Cardiac muscle cell (in vitro differentiated cells and primary cell): ENCODE measurements at places on chromosomes 12 and 14. TPM values are rescaled to one million over a fixed set of nuclear protein-coding genes. Genes with fewer than 3 reads are reported as not detected.

GRCh38 chr12:19970116-19970515 lies 398.2 kb upstream of the PDE3A start:
- peak; percentile 70 for DNase-seq
- H3K36me3 ChIP-seq = no peaks in the 10 kb centered on the region
- no peak overlapping the region for H3K4me3 ChIP-seq
- H3K27me3 ChIP-seq = no peaks in the 10 kb centered on the region
- H3K27ac ChIP-seq = no peak overlapping the region

GRCh38 chr14:80954687-80955299 lies 628 bp upstream of the TSHR start:
- H3K36me3 ChIP-seq = no peaks in the 10 kb centered on the region
- H3K4me3 ChIP-seq = peak overlapping the region; percentile 38
- DNase-seq = peak; percentile 88
- H3K27me3 ChIP-seq = peaks cover 29% of the 10 kb centered on the region

- DNase-seq = no peak
- H3K4me1 ChIP-seq = no peaks in the 10 kb centered on the region
- H3K36me3 ChIP-seq = no peaks in the 10 kb centered on the region
- no peak overlapping the region for H3K4me3 ChIP-seq
Measured at GRCh38 chr12:18206198-18206597, 55.1 kb upstream of the PIK3C2G start.

DNA sequence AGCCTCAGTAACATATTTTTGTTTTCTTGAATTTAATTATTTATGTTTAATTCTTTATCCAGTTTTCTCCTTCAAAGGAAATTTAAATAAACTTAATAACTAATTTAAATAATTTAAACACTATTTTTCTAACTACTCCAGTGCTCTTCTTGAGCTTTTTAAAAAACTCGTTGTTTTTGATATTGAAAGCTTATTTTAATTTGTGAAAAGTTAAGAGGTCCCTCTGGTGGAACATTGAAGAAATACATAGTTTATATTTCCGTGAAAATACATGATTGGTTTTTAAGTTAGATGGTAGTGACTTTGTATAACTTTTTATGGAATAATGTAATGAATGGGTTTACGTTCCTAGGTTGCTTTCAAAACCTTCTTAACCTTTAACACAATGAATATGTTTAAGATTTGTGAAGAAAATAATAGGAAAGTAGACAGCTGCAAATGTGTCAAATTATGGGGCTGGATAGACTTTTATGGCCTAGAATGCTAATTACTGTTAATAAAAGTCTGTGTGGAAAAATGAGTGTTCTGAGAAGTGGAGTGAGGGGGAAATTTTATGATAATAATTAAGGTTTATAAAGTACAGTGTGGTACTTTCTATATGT lies 45.9 kb upstream of the MSRB3 start:
- H3K4me3 ChIP-seq = no peak overlapping the region
- H3K27ac ChIP-seq = no peak overlapping the region
- peaks cover 2% of the 10 kb centered on the region for H3K4me1 ChIP-seq
- H3K36me3 ChIP-seq = peaks cover 3% of the 10 kb centered on the region
- DNase-seq = no peak

- H3K27ac ChIP-seq = no peak overlapping the region
- no peaks in the 10 kb centered on the region for H3K36me3 ChIP-seq
- H3K4me1 ChIP-seq = peaks cover 6% of the 10 kb centered on the region
- no peaks in the 10 kb centered on the region for H3K27me3 ChIP-seq
- H3K4me3 ChIP-seq = no peak overlapping the region
Measured at GRCh38 chr12:5478081-5478706, 46.3 kb downstream of the NTF3 start.

- H3K36me3 ChIP-seq = no peaks in the 10 kb centered on the region
- H3K4me3 ChIP-seq = no peak overlapping the region
- peaks cover 4% of the 10 kb centered on the region for H3K4me1 ChIP-seq
- no peak for DNase-seq
Measured at GRCh38 chr12:68139001-68139400, 20.5 kb downstream of the IFNG start.

DNA sequence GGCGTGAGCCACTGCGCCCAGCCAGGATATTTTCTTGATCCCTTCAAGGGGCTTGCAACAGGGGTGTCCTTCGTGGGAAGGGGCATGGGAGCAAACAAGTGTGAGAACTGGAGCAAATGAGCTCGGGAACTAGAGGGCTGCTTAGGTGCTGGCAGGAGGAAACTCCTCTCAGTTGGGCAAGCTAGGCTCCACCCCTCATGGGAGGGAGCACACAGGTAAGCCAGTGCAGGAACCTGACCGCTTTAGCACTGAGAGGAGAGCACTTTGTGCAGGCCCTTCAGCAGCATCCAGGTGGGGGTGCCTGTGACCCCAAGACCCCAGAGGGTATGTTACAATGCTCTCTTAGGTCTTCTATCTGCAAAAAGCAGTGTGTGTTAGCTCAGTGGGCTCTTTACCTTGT lies 755.4 kb upstream of the MDGA2 start:
- H3K36me3 ChIP-seq = no peaks in the 10 kb centered on the region
- no peak for DNase-seq
- H3K4me3 ChIP-seq = no peak overlapping the region
- no peaks in the 10 kb centered on the region for H3K4me1 ChIP-seq
- no peak overlapping the region for H3K27ac ChIP-seq

- peaks cover 26% of the 10 kb centered on the region for H3K4me1 ChIP-seq
- no peaks in the 10 kb centered on the region for H3K27me3 ChIP-seq
- H3K36me3 ChIP-seq = peaks cover 12% of the 10 kb centered on the region
- peak overlapping the region; percentile 90 for H3K4me3 ChIP-seq
- H3K27ac ChIP-seq = peak overlapping the region; percentile 42
Measured at GRCh38 chr14:52948039-52948438, 2.8 kb downstream of the FERMT2 start.

GRCh38 chr14:53542732-53543131 lies 389.6 kb upstream of the DDHD1 start:
- no peaks in the 10 kb centered on the region for H3K27me3 ChIP-seq
- no peak overlapping the region for H3K27ac ChIP-seq
- H3K4me3 ChIP-seq = no peak overlapping the region
- DNase-seq = peak; percentile 65
- peaks cover 8% of the 10 kb centered on the region for H3K4me1 ChIP-seq

GRCh38 chr12:47165934-47166333 lies 86.2 kb upstream of the AMIGO2 start:
- no peaks in the 10 kb centered on the region for H3K27me3 ChIP-seq
- no peak overlapping the region for H3K4me3 ChIP-seq
- no peak overlapping the region for H3K27ac ChIP-seq

DNA sequence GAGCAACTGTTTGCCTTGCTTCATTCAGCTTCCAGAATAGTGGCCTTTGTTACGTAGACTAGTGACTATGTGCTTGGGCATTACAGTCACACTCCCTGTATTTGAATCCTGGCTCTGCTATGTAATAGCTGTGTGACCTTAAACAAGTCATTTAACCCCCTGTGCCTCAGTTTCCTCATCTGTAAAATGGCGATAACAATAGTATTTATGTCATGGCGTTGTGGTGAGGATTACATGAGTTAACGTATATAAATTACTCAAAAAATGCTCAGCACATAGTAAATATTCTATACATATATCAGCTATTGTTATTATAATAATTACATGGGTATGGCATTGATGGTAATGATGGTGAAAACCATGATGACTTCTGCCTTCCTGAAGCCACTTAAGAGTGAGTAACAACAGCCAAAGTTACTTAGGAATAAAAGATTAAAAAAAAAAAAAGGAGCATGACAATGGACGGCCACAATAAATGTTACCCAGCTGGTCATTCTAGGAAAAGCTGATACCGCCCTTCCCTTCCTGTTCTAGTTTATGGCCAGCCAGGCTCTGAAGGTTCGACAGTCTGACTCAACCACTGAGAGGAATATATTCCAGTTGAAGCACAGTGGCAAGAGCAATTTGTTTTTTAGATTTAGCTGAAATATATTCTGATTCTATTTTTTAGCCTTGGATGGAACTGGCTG lies 9.9 kb upstream of the ADIPOR2 start:
- H3K36me3 ChIP-seq = no peaks in the 10 kb centered on the region
- no peaks in the 10 kb centered on the region for H3K4me1 ChIP-seq
- no peaks in the 10 kb centered on the region for H3K27me3 ChIP-seq
- no peak for DNase-seq

GRCh38 chr12:128557231-128557630 lies 266.5 kb downstream of the SLC15A4 start:
- H3K27ac ChIP-seq = no peak overlapping the region
- DNase-seq = no peak
- H3K4me1 ChIP-seq = no peaks in the 10 kb centered on the region
- H3K36me3 ChIP-seq = no peaks in the 10 kb centered on the region
- peaks cover 9% of the 10 kb centered on the region for H3K27me3 ChIP-seq

GRCh38 chr12:26195250-26195640 lies at the start of gene SSPN:
SSPN (plus strand) TSS chr12:26195573; CDS start chr12:26195673, 100 bp downstream.
- DNase-seq = peak; percentile 86
- no peak within 1 kb of the TSS for H3K27ac ChIP-seq
- peak within 1 kb of the TSS; percentile 38 for H3K4me3 ChIP-seq
- no peaks in the 10 kb centered on the region for H3K36me3 ChIP-seq
- H3K4me1 ChIP-seq = no peaks in the 10 kb centered on the region

DNA sequence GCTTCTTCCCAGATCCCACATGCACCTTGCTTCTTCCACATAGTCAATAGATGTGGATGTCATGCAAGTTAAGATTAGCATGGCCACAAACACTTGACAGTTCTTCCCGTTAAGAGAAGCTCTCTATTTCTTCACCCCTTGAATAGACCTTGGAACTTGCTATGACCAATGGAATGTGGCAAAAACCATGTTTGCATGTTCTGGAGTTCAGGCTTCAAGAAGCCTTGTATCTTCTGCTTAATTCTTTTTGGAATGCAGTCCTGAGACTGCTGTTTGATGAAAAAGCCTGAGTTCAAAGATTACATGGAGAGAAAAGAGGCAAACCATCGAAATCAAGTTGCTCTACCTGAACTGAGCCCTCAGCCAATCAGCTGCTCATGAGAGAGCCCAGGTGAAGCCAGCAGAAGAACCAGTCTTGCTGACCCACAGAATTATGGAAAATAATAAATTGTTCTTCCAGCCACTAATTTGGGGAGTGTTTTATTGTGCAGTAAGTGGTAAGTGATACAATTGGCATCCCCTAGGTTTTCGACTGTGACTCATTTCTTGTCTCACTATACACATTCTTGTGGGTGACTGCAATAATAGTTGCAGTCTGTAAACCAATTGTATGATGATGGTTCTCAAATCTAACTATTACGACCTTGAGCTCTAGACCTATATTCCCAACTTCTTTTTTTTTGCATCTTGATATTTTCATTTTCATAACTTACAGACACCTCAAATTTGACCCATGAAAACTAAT lies 12.6 kb downstream of the RASSF9 start:
- H3K27ac ChIP-seq = no peak overlapping the region
- no peak overlapping the region for H3K4me3 ChIP-seq
- no peaks in the 10 kb centered on the region for H3K36me3 ChIP-seq
- no peaks in the 10 kb centered on the region for H3K4me1 ChIP-seq
- DNase-seq = peak; percentile 73
- H3K27me3 ChIP-seq = no peaks in the 10 kb centered on the region

DNA sequence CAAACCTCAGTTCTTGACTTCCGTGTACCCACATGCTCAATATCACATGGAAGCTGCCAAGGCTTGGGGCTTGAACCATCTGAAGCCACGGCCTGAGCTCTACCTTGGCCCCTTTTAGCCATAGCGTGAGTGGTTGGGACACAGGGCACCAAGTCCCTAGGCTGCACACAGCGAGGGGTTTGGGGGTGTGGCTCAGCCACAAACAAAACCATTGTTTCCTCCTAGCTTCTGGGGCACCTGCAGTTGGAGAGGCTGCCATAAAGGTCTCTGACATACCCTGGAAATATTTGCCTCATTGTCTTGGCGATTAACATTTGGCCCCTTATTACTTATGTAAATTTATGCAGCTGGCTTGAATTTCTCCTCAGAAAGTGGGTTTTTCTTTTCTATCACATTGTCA lies 628.6 kb downstream of the NRXN3 start:
- no peaks in the 10 kb centered on the region for H3K36me3 ChIP-seq
- H3K4me1 ChIP-seq = no peaks in the 10 kb centered on the region
- no peak overlapping the region for H3K27ac ChIP-seq

Gene FAM186B
- 0.21 and 1.6 TPM in 2 replicates for total RNA-seq

Gene FOXN4
- 0.42 and 2.5 TPM in 2 replicates for total RNA-seq

Gene GSC
- 1.2 and 1.3 TPM in 2 replicates for total RNA-seq

Gene DACT1
- total RNA-seq = 259 and 324 TPM in 2 replicates

Gene OR4E2
- total RNA-seq = not detected in 2 replicates

Gene GIT2
- 24.3 and 25.7 TPM in 2 replicates for total RNA-seq

Gene COX8C
- not detected in 2 replicates for total RNA-seq
